ENCODE measurements at places on chromosomes 6 and 20. TPM values are rescaled to one million over a fixed set of nuclear protein-coding genes. Genes with fewer than 3 reads are reported as not detected.
A peak's percentile ranks its signal among the peaks of the same experiment; 100 is the strongest.

DNA sequence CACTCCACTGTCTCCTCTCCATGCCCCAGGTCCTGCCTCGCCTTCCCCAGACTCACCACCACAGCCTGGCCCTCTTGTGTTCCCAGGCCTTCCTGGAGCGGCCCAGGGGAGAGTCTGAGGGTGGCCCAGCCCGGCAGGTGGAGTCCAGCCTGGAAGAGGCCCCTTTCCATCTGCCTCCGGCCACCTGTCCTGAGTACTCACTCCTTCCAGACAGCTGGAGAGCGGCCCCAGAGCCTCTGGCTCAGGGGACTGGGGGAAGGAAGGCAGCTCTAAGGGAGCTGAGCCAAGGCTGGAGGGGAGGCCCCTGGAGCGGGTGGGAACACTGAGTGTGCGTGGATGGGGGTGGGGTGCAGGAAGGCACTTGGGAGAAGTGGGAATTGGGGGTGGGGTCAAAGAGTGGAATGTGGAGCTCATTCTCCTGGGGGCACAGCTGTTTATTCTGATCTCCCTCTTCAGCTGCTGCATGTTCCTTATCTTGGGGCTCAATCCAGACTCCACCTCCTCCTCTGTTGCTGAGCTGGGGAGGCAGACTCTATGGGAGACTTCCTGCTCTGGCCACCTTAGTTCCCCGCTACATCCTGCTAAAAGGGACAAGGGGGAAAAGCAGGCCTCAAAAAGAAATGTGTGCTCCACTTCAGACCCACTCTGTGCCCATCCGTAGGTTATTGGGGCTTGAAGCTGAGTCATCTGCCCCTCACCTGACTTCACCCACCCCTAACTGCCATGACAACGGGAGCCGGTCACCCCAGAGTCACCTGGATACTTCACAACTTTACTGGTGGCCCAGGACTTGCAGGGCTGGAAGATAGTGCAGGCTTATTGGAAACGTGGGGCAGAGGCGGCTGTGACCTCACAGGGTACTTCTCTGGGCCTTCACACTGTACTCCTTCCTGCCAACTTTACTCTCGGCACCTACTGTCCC is 19.5 kb upstream of the TAF8 start:
- peaks cover 40% of the 10 kb centered on the region for H3K36me3 ChIP-seq
- H3K4me1 ChIP-seq = peaks cover 76% of the 10 kb centered on the region
- H3K27ac ChIP-seq = peak overlapping the region; percentile 96
- peak overlapping the region; percentile 71 for H3K4me3 ChIP-seq

GRCh38 chr6:5205877-5206850 is 54.6 kb downstream of the LYRM4 start:
- peaks cover 2% of the 10 kb centered on the region for H3K4me1 ChIP-seq
- H3K36me3 ChIP-seq = peaks cover 13% of the 10 kb centered on the region
- no peak overlapping the region for H3K27ac ChIP-seq
- no peak for DNase-seq

- no peak overlapping the region for H3K27ac ChIP-seq
- no peak for DNase-seq
- H3K27me3 ChIP-seq = no peaks in the 10 kb centered on the region
- H3K4me1 ChIP-seq = no peaks in the 10 kb centered on the region
Observed at GRCh38 chr6:74879976-74880375, 325.9 kb downstream of the COL12A1 start.

- H3K27me3 ChIP-seq = no peaks in the 10 kb centered on the region
- peak overlapping the region; percentile 94 for H3K27ac ChIP-seq
- DNase-seq = peak; percentile 84
- peak overlapping the region; percentile 99 for H3K4me3 ChIP-seq
Observed at GRCh38 chr6:158817728-158818580, 1.2 kb downstream of the EZR start.

GRCh38 chr6:74287441-74287840 is 591.4 kb downstream of the CD109 start:
- DNase-seq = no peak
- no peak overlapping the region for H3K4me3 ChIP-seq
- H3K27ac ChIP-seq = no peak overlapping the region
- H3K27me3 ChIP-seq = no peaks in the 10 kb centered on the region
- no peaks in the 10 kb centered on the region for H3K36me3 ChIP-seq
- no peaks in the 10 kb centered on the region for H3K4me1 ChIP-seq

GRCh38 chr6:3867641-3868502 is 18.7 kb downstream of the FAM50B start:
- DNase-seq = no peak
- peaks cover 21% of the 10 kb centered on the region for H3K27me3 ChIP-seq
- H3K36me3 ChIP-seq = no peaks in the 10 kb centered on the region

The OR2H2 gene
- not detected for total RNA-seq

DNA sequence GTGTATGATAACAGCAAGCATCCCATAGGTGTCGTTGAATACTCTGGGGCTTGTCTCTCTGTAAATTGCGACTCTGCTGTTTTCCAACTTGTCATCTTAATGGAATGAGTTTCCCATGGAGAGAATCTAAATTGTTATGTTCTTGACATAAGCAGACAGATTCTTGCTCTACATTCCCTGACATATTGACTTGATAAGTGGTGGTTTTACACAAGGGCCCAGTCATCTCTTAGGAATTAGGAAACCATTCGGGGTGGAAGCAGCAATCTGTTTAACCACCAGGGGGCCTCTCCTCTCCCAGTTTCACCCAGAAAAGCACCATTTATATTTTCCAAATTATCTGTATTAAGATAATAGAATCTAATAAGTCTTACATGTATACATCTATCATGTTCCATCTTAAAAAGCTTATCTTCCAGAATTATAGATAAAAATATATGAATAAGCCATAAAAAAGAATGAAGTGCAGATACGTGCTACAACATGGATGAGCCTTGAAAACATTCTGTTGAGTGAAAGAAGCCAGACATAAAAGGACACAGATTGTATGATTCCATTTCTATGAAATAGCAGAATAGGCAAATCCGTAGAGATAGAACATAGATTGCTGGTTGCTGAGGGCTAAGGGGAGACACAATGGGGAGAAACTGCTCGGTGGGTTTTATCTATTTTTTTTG is 23.1 kb upstream of the MROH8 start:
- no peak overlapping the region for H3K27ac ChIP-seq
- H3K4me1 ChIP-seq = no peaks in the 10 kb centered on the region
- no peaks in the 10 kb centered on the region for H3K27me3 ChIP-seq
- H3K4me3 ChIP-seq = no peak overlapping the region
- peaks cover 23% of the 10 kb centered on the region for H3K36me3 ChIP-seq

- no peak for DNase-seq
- H3K27ac ChIP-seq = no peak overlapping the region
- no peak overlapping the region for H3K4me3 ChIP-seq
- no peaks in the 10 kb centered on the region for H3K27me3 ChIP-seq
- H3K36me3 ChIP-seq = no peaks in the 10 kb centered on the region
- peaks cover 8% of the 10 kb centered on the region for H3K4me1 ChIP-seq
Observed at GRCh38 chr6:108452711-108453195, 108.0 kb upstream of the FOXO3 start.

DNA sequence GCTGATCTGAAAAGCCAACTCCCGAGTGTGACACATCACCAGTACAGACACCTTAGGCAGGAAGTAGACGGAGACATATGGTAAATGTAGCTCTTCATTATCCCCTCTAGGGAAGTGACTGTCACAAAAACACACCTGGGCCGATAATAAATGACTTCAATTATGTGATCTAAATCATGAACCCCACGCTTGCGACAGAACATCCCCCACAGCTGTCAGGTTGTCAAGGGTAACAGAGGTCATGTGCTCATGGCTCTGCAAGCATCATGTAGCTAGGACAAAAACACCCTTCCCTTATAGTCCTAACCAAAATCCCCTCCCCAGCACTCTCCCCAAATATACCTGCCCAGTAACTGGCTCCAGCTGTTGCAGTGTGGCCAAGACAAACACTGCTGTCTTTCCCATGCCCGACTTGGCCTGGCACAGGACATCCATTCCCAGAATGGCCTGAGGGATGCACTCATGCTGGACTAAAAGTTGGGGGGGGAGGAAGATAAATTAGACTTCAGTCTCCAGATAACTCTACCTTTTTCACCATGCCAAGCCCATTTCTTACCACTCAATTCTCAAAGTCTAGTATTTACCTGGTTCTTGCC is 2.9 kb downstream of the DDX39B start:
- H3K4me1 ChIP-seq = peaks cover 57% of the 10 kb centered on the region
- H3K27ac ChIP-seq = peak overlapping the region; percentile 68
- no peak for DNase-seq
- no peaks in the 10 kb centered on the region for H3K27me3 ChIP-seq
- peak overlapping the region; percentile 81 for H3K4me3 ChIP-seq

DNA sequence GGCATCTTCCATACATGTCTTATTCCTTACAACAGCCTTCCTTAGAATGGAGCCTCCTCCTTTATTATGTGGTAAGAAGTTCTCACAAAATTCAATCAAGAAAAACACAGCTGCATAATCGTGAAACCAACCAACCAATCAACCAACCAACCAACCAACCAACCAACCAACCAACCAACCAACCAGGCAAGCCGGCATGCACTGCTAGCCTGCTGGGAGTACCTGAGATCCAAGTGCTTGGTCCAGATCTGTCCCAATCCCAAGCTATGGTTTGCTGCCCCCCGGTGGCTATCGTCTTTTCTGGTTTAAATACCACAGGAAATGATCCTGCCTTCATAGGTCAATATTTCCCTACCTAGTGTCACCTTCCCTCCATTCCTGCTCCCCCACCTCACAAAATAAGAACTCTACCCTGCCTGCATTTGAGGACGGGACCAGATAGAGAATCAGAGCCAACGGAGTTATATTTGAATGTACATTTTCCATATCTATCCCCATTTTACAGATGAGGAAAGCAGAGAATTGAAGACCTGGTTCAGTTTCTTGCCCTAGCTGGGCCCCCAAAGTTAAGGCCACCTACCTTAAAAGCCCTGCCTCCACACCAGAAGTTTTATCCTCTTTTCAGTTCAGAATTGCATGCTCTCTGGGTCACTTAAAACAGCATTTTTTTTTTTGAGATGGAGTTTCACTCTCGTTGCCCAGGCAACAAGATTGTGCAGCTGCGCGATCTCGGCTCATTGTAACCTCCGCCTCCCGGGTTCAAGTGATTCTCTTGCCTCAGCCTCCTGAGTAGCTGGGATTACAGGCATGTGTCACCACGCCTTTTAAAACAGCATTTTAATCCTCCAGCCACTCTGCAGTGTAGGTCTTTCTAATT is 27.1 kb downstream of the RAB44 start:
- H3K4me3 ChIP-seq = no peak overlapping the region
- no peaks in the 10 kb centered on the region for H3K27me3 ChIP-seq
- peak; percentile 38 for DNase-seq
- H3K4me1 ChIP-seq = peaks cover 3% of the 10 kb centered on the region
- no peaks in the 10 kb centered on the region for H3K36me3 ChIP-seq

GRCh38 chr20:51446656-51447055 is 95.9 kb downstream of the NFATC2 start:
- no peaks in the 10 kb centered on the region for H3K27me3 ChIP-seq
- no peak overlapping the region for H3K4me3 ChIP-seq
- peak overlapping the region; percentile 59 for H3K27ac ChIP-seq
- peaks cover 27% of the 10 kb centered on the region for H3K4me1 ChIP-seq
- DNase-seq = no peak

- peaks cover 2% of the 10 kb centered on the region for H3K4me1 ChIP-seq
- no peaks in the 10 kb centered on the region for H3K36me3 ChIP-seq
- H3K27me3 ChIP-seq = peaks cover 4% of the 10 kb centered on the region
- H3K4me3 ChIP-seq = no peak overlapping the region
Observed at GRCh38 chr20:57124800-57125517, 141.5 kb downstream of the BMP7 start.

The KCNQ5 gene
- 15.8 TPM for total RNA-seq

Data from activated naive CD8-positive, alpha-beta T cell treated with anti-CD3 and anti-CD28 coated beads for 36 hours (primary cell).